ENCODE measurements at places on chromosomes 11 and 22.
A peak's percentile ranks its signal among the peaks of the same experiment; 100 is the strongest.

GRCh38 chr11:17208257-17208999, 642 bp upstream of the PIK3C2A start:
- peak; percentile 23 for DNase-seq

DNA sequence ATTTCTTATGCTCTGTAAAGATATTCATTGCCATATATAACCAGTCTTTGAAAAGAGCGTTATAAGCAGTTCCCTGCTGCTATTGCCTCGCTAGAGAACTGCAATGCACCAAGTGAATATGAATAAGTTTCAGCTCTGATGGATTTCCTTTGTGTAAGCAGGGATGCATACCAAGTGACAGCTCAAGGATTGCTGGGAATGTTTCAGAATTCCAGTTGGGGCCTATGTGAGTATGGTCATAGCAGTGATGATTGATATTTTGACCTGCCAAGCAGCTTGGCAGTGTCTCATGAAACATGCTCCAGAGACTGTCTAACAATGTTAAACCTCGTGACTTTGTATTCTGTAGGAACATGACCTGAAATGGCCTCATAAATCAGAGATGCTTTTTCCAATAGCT, 312.6 kb downstream of the C11orf87 start:
- no peak for DNase-seq

GRCh38 chr11:130209954-130210854, 50.6 kb downstream of the ST14 start:
- DNase-seq = no peak

GRCh38 chr22:44639891-44640617, 62.0 kb upstream of the PRR5 start:
- no peak for DNase-seq

DNA sequence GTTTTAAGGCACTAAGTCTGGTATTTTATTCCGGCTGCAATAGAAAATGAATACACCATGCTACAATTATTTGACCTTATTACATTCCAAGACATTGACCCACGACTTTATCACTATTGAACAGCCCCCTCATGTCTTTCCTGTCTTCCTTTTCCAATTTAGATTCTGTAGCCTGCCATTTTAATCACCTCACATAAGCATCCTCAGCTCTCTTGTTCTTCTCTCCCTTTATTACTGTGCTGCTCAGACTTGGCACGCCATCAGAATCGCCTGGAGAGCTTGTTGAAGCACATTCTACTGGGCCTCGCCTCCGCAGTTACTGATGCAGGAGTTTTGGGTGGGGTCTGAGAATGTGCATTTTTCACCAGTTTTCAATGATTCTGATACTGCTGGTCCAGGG, 38.7 kb upstream of the SWAP70 start:
- DNase-seq = no peak

- peak; percentile 53 for DNase-seq
Measured at GRCh38 chr11:19672586-19673206, 39.9 kb upstream of the NAV2 start.

GRCh38 chr11:121881806-121882205, 234.2 kb downstream of the BLID start:
- no peak for DNase-seq

- DNase-seq = no peak
Measured at GRCh38 chr11:6755953-6756347, 15.8 kb downstream of the OR2AG2 start.

DNA sequence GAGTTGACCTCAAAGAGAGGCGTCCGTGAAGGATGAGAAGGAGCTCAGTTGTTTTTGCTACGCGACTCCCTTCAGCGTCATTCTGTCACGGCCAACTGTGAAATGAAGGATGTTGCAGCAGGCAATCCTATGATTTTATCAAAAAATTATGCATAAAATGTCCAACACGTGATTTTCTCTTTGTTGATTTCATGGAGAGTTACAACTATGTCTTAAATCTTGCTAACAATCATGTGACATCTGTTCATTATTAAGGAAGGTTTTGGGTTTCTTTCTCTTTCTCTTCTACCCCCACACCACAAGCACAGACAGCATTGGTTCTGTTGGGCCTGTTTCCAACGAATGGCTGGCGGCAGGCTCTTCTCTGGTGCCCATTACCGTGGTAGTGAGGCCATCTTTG, 3.7 kb downstream of the KRTAP5-4 start:
- no peak for DNase-seq

DNA sequence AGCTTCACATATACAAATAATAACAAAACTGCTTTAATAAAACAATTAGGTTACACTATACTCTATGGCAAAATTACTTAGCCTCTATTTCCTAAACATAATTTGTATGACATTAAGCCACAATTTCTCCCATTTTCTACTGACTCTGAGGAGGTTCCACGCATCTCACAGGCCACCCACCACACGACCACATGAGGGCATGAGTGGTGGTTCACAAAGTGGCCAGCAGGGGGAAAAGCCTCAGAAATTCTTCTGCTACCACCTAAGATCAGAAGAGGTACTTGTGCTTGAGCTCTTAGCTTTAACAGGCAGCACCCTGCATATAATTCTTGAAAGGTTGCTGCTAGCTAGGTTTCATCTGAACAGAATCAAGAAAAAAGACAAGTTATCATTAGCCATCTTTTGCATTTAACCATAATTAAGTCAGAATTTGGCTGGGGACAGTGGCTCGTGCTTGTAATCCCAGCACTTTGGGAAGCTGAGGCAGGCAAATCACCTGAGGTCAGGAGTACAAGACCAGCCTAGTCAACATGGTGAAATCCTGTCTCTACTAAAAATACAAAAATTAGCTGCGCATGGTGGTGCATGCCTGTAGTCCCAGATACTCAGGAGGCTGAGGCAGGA, 7.7 kb downstream of the LPXN start:
- peak; percentile 76 for DNase-seq

DNA sequence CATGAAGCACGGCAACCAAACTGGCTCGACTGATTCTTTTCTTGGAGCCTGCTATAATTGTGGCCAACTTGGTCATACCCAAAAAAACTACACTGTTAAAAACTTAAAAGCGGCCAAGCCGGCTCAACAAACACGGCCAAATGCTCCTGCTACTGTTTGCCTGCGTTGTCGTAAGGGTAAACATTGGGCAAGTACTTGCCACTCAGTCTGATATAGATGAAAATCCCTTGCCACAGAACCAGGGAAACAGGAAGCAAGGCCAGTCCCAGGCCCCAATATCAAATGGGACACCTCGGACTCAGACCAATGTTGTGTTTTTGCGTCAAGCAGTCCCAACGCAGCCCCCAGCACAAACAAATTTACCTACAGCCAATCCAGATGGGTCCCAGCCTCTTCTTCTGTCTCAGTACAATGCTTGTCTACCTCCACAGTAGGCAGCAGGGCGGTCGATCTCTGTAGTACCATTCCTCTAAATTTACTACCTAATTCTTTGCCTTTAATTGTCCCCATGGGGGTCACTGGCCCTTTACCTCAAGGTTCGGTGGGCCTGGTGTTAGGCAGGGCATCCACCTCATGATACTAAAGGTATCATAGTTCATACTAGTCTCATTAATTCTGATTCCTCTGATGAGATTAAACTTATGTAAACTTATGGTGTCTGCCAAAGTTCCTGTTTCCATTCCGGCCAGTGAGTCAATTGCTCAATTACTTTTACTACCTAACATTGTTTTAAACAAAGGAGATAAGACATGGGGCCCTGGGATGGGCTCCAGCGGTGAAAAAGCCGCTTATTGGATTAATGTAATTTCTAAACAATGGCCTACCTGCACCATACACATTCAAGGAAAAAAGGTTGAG, 3.7 kb upstream of the COMT start:
- peak; percentile 19 for DNase-seq

DNA sequence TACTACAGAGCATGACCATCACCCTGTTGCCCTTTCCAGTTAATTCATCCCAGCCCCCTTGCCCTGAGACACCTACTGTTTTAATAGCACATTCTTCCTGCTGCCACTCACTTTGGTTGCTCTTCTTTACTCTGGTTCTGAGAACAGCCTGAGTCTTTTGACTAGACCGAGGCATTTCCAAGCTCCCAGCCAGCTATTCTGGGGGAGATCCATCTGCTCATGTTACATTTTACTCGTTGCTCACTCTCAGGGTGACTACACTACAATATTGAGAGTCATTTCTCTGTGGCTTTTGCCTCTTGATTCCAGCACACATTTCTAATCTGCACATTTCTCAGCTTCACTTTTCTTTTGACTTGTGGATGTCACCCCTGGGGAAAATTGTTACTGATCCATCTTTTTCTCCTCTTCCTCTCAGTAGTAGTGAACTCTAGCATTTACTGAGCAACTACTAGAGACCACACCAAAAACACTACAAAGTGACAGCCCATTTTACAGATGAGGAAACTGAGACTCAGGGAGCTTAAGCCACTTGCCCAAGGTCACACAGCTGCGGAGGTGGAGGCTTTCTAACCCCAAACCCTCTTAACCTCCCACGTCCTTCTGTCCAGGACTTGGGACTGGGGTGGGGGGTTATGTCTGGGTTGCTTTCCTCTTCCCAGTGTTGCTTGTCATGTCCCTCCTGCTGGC, 117.8 kb downstream of the C11orf91 start:
- no peak for DNase-seq

GRCh38 chr22:45945621-45946106, 31.3 kb downstream of the WNT7B start:
- DNase-seq = no peak

DNA sequence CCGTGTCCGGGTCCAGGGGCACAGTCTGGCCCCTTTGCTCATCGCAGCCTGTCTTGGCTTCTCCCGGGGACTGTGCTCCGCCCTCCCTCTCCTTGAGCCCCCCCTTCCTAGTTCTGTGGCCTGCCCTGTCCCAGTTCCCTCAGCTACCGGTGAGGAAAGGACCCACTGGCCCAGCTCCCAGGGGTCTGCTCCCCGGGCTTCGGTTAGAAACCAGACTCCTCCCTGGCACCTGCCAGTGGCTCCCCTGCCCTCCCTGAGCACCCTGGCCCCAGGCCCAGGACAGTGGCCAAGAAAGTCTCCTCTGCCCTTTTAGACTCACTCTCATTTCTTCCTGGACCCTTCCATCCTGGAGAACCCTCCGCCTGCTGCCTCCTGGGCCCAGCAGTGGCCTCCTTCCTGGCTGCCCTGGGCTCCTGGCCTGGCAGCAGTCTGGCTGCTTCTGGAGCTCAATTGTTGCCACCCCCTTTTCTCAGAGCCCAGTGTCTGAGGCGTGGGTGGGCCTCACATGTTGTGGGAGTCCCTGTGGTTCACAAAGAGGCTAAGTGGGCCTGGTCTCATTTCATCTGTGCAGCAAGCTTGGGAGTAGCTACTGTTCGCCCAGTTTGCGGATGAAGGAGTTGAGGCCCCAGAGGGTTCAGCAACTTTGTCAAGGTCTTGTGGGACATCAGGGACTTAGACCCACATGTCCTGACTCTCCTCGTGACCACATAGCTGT, 12.6 kb downstream of the PRDM11 start:
- no peak for DNase-seq

GRCh38 chr11:68140496-68141245, 19.5 kb upstream of the CHKA start:
- no peak for DNase-seq

- DNase-seq = no peak
Measured at GRCh38 chr11:63906087-63906486, 10.9 kb downstream of the RCOR2 start.

GRCh38 chr11:120590472-120590871, 78.9 kb downstream of the GRIK4 start:
- no peak for DNase-seq

DNA sequence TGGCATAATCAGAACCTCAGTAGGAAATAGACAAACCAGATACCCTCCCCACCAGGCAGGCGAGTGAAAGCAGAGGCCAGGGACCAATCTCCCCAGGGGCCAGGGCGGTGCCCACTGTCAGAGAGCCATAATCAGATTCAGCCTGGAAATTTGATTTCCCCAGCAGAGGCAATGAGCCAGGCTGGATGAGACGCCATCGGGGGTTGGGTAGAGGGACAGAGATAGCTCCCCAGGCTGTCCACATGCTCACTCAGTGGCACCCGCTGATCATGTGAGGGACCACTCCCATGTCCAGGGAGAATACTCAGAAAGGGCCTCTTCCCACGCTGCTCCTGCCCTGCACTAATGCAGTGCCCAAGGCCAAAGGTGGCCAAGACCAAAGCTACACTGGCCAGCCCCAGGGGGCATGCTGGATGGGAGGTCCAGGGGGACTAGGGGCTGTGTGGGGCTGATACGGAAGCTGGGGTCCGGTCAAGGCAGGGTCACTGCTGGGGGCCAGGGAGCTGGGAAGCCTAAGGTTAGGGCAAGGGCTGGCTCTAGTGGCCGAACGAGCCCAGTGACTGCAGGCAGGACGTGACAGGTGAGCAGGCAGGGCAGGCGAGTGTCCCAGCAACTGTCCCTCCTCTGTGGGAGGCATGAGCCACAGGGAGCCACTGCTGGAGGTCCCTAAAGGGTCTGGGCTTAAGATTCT, 19.8 kb downstream of the ARVCF start:
- DNase-seq = no peak

GRCh38 chr11:103811870-103812455, 224.5 kb upstream of the DDI1 start:
- DNase-seq = no peak

- DNase-seq = no peak
Measured at GRCh38 chr11:103690356-103690755, 346.1 kb upstream of the DDI1 start.

GRCh38 chr11:3014057-3014938, 22.2 kb upstream of the NAP1L4 start:
- DNase-seq = no peak

GRCh38 chr22:31629741-31630184, 32.3 kb downstream of the PISD start:
- no peak for DNase-seq

GRCh38 chr11:29685361-29685760, 331.5 kb downstream of the KCNA4 start:
- DNase-seq = no peak

GRCh38 chr11:18392434-18393321, 1.7 kb upstream of the LDHA start:
- DNase-seq = no peak

GRCh38 chr22:20027966-20028854, 7.3 kb downstream of the TANGO2 start:
- DNase-seq = no peak

DNA sequence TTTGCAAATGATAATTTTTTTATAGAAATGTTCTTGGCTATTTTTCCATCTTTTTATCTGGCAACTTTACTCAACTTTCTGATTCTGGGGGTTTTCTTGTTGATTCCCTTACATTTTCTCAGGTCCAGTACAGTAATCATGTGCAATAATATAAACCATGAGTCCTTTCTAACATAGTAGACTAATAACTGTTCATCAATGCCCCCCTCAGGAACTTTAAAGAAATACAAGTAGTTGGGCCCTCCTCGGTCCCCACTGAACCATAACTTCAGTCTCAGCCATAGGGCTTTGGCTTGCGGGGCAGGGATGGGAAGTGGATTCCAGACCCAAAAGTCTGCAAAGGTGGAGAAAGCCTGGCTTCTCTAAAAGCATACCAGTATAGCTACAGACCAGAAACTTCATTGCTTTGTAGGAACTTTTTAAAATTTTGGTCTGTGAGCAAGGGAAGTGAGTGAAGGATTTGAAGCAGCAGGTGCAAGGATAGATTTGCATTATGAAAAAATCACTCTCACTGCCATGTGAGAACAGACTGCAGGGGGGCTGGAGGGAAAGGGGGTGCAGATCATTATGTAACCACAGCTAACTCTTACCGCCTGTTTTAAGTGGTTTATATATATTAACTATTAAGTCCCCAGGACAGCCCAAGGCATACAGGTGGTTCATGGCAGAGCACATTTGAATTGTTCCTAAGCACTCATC, 10.4 kb upstream of the TUB start:
- peak; percentile 27 for DNase-seq

GRCh38 chr22:44842417-44842816, 90.0 kb downstream of the ARHGAP8 start:
- no peak for DNase-seq

GRCh38 chr11:68935516-68936357, 32.0 kb downstream of the IGHMBP2 start:
- DNase-seq = no peak
